ENCODE measurements at places on chromosomes 5 and 9. TPM values are rescaled to one million over a fixed set of nuclear protein-coding genes. Genes with fewer than 3 reads are reported as not detected.

The PCDHB7 gene
- total RNA-seq: not detected

The AGXT2 gene
- total RNA-seq: not detected

The FAM221B gene
- not detected for total RNA-seq

The FBN2 gene
- not detected for total RNA-seq

The ACTBL2 gene
- not detected for total RNA-seq

The ORM2 gene
- not detected for total RNA-seq

The PCDHA6 gene
- total RNA-seq: not detected

The C9 gene
- total RNA-seq: not detected

The ROR2 gene
- total RNA-seq: 0.05 TPM

Data from activated CD8-positive, alpha-beta T cell treated with anti-CD3 and anti-CD28 coated beads, Interleukin-2, amount 10 ng/mL, durations not matched to agents 7 days and 5 days (primary cell).